ENCODE measurements at places on chromosomes 3 and 15.

GRCh38 chr3:140703496-140703895 is 25.6 kb downstream of the TRIM42 start:
- DNase-seq, result no peak

DNA sequence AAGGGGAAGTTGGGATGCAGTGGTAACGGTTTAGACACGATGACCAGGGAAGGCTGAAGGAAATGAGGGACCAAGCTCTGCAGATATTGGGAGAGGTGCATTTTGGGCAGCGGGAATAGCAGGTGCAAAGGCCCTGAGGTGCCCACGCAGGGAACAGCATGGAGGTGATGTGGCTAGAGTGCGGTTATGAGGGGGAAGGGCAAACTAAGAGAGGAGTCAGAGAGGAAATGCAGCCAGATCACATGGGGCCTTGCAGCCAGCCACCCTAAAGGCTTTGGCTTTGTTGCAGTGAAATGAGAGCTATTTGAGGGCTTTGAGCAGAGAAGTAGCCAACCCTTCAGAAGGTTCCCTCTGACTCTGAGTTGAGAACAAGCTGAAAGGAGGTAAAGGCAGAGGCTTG is 2.6 kb downstream of the SPATA12 start:
- DNase-seq, result no peak

GRCh38 chr3:15769256-15769915 is 28.4 kb downstream of the ANKRD28 start:
- DNase-seq, result no peak

DNA sequence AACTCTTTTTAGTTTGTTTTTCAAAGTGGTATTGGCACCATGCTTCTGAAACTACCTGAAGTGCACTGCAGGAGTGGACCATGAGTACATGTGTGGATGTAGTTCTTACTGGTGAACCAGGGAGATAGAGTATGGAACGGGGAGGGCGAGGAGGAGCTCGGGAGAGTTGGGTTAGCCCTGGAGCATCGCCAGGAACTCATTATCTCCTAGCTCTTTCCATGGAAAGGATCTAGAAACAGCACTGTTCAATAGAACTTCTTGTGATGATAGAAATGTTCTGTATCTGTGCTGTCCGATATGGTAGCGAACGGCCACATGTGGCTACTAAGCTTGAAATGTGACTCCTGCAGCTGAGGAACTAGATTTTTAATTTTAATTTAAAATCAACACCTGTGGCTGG is 47.3 kb downstream of the VGLL4 start:
- no peak for DNase-seq

- no peak for DNase-seq
Observed at GRCh38 chr3:73727117-73727821, 102.5 kb upstream of the PDZRN3 start.

DNA sequence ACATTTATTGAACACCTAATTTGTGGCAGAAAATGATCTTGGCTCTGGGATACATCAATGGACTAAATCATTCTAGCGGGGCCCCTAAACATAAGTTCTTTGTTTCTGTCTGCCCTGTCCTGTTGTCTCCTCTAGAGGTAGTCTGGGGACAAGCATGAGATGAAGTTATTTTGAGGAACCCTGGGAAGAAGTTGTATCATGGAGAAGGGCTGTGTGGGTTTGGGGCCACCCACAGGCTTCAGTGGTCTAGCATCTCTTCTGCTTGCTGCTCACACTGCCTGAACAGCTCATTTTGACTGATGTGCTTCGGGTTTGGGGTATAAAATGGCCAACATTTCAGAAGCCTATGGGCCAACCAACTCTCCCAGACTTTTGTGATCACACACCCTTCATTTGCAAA is 50.3 kb upstream of the OSBPL11 start:
- DNase-seq, result no peak

- DNase-seq, result no peak
Observed at GRCh38 chr3:1197051-1197450, 104.2 kb downstream of the CNTN6 start.

GRCh38 chr3:47416041-47416440 is 35.2 kb downstream of the PTPN23 start:
- no peak for DNase-seq

GRCh38 chr3:187975561-187976364 is 178.2 kb upstream of the LPP start:
- no peak for DNase-seq

DNA sequence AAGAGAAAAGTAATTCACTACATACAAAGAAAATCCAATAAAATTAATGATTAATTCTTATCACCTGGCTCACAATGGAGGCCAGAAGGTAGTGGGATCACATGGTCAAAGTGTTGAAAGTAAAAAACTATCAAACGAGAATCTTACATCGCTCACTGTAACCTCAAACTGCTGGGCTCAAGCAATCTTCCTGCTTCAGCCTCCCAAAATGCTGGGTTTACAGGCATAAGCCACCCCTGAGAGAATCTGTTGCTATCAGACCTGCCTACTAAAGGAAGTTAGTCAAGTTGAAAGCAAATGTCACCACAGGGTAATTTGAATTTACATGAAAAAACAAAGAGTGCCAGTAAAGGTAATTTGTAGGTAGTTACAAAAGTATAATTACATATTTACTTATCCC is 103.3 kb downstream of the PCCB start:
- no peak for DNase-seq

GRCh38 chr3:182182531-182182968 is 470.8 kb downstream of the SOX2 start:
- no peak for DNase-seq

GRCh38 chr3:10867384-10867783 is 51.4 kb downstream of the SLC6A11 start:
- no peak for DNase-seq

GRCh38 chr3:194854659-194855390 is 169.1 kb downstream of the FAM43A start:
- no peak for DNase-seq

GRCh38 chr3:65811892-65812291 is 226.8 kb downstream of the MAGI1 start:
- DNase-seq, result no peak

- DNase-seq, result no peak
Observed at GRCh38 chr3:53350652-53351051, 3.3 kb upstream of the DCP1A start.

GRCh38 chr3:23421811-23422516 is 218.8 kb downstream of the UBE2E2 start:
- no peak for DNase-seq

GRCh38 chr15:67227431-67227830 is 27.0 kb downstream of the AAGAB start:
- DNase-seq, result no peak

DNA sequence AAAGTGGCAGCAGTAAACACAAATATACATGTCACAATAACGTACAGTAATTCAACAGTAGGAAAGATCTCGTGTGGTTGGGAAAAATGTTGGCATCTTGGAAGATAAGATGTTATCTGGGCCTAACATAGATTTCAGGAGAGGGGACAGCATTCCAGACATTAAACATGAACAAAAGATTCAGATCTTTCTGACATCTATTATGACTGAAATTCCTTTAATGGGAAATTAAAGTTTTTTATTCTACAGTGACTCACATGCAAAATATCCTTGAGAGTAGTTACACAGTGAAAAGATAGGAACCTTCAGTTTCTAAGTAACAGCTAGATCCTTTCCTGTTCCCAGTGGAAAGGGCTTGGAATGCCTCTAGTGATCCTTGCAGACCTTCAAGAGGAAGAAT is 9.2 kb downstream of the NDUFB5 start:
- no peak for DNase-seq

- no peak for DNase-seq
Observed at GRCh38 chr3:48088056-48088748, 72.0 kb upstream of the MAP4 start.

DNA sequence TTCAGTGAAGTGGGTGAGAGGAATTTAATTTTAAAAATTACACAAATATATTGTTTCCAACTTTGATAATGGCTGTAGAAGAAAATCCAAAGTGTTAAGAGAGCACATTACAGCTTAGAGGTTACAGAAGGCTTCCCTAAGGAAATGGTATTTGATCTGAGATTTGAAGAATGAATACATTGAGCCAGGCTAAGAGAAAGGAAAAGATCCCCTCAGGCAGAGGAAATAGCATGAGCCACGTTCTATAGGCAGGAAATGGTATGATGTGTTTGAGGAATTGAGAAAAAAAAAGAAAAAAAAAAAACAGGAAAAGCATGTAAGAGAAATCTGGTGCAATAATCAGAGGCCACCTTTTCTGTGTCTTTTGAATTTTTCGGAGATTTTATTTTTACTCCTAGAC is 48.6 kb downstream of the UNC13C start:
- DNase-seq, result no peak

DNA sequence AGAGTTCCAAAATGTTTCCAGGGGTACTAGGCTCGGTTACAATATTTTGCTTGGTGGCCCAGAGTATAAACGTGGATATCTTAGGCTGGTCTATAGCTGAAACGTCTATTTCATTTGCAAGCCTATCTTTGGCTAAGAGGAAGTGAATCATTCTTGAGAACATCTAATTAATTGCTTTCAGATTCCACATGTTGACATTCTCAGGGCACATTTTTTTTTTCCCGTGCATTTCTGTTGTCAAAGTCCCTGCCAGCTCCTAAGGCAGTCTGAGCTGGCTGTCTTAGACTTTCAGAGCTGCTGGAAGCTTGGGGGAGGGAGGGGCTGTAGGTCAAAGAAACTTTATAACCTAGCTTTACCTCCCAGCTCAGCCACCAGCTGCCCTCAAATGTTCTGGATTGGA is 23.2 kb upstream of the LAMP3 start:
- no peak for DNase-seq

DNA sequence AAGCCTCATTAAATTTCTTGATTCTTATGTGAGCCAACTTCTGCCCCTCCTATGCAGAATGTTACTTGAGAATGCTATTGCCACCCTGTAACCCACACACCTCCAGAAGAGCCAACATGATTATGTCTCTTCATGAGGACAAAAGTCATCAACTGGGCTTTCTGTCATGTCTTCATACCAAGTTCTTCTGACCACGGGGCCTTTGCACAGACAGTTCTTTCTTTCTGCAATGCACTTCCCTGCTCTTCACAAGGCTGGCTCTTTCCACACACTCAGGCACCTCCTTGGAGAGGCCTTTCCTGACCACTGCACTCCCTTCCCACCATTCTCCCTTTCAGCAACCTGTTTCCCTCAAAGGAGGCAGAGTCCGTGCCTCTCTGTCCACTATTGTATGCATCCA is 107.9 kb upstream of the NR2E3 start:
- no peak for DNase-seq

DNA sequence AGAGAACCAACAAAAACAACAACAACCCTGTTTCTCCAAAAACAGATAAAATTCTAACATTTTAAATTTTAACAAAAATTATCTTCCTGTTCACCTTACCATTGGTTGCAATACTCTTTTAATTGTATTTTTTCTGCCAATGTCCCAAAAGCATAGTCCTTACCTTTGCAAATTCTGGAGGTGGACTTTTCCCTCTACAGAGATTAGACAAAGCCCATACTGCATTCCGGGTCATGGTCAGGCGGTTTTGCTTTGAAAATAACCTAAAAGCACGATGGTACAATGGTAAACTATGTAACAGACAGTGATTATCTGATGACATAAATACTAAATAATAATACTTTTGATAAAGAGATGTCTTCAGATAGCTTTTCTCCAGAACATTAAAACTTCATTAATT is 35.5 kb upstream of the WDR5B start:
- no peak for DNase-seq

DNA sequence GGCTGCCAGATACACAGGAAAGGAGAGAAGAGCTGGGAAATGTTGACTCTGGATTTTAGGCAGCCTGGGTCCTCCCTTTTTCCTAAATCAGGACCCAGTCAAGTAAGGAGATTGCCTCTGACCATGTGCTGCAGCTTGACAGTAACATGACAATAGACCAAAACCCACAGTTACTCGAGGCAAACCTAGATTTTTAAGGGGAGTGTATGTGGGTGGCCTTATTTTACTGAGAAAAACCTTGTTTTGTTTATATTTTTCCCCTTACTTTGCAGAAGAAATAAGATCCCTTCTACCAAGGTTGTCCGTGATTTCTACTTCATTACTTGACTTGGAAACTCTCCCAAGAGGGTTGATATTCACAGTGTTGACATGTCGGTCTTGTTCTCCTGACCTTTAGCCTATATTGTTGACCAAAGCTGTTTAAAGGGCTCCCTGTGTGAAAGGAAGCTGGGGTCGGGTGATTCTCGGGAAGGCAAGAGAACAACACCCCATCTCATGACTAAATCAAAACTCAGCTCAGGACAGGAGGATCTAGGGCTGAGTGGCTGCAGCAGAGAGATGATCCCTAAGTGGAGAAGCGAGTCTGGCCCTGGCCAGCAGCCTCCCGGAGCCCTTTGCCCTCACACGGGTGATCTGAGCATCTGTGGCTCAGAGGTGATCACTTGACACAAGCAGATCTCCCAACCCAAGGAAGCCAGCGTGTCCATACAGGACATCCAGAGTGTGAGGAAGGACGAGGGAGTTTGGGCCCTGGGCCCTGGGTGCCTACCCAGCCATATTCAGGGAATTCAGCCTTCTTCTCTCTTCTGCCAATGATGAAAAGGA is 31.0 kb upstream of the SLCO2A1 start:
- no peak for DNase-seq

DNA sequence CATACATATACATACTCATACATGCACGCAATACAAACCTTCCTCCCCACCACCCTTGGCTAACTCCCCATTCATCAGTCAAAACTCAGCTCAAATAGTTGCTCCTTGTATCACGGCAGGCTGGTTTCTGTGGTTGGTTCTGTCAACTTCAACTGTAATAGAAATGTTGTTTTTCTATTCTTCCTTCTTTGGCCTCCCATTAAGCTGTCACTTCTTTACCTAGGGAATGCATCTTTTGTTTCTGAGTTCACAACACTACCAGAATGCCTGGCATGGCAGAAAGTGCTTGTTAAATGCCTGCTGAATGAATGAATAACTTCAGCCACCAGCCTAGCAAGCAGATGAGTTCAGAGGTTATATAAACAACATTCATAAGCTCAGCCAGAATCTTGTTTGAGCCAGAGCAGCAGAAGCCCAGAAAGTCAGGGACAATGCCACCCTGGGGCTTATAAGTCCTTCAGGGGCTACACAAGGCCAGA is 63.1 kb downstream of the B3GALNT1 start:
- DNase-seq, result no peak

GRCh38 chr15:40875991-40876730 is 2.1 kb upstream of the RHOV start:
- DNase-seq, result no peak

DNA sequence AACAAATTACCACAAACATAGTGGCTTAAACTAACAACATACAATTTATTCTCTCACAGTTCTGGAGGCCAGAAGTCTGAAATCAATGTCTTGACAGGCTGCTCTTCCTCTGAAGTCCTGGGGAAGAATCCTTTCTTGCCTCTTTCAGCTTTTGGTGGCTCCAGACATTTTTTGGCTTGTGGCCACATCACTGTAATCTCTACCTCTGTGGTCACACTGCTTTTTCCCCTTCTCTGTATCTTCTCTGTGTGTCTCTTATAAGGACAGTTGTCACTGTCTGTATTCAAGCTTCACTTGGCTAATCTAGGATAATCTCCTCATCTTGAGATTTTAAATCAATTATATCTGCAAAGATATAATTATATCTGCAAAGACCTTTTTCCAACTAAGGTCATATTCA is 80.3 kb upstream of the ABHD2 start:
- DNase-seq, result no peak

Measured in stimulated activated CD4-positive, alpha-beta T cell treated with anti-CD3 and anti-CD28 coated beads, Interleukin-12 subunit alpha, Interleukin-12 subunit beta, amount 100 ng/mL, for 24 hours (primary cell).